ENCODE measurements at places on chromosomes 2 and 18.

GRCh38 chr2:100692906-100693305 lies 127.0 kb upstream of the NPAS2 start:
- ATAC-seq = no peak

DNA sequence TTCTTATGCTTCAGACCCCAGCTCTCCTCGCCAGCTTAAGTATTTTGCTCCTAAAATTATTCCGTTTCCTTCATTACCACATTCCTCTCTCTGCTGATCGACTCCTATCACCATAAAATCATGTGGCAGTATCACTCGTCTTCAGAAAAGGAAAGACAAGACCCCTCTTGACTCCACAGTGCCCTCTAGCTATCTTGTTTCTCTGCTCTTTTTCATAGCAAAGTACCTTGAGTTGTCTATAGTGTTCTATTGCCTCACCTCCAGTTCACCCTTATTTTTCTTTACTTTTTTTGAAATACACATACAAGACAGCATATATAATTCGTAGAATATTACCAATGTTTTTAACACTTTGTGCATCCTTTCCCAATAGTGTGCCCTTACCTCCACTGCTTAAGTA lies 273.2 kb upstream of the SIX3 start:
- ATAC-seq = no peak

DNA sequence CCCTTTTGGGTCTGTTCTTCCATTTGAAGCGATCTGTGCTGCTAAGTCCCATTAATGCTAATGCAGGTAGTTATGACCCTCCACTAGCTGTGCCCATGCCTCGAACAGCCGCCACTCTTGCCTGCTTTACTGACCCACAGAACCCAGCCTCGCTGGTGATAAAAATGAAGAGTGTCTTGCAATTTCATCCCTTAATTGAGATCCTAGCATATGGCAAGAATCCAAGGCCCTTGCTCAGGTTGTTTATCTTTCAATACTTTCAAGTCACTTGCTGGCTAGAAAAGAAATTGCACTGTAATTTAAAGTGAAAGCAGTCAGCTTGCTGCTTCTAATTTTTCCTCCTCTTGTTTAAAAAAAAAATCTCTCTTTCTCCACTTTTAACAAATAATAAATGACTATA lies 73.6 kb downstream of the ZNF521 start:
- no peak for ATAC-seq

GRCh38 chr2:95052307-95052706 lies 26.8 kb downstream of the MAL start:
- no peak for ATAC-seq

GRCh38 chr18:6543330-6543908 lies 128.7 kb upstream of the L3MBTL4 start:
- no peak for ATAC-seq

- ATAC-seq = no peak
These were observed 164.5 kb upstream of the STON1 start for GRCh38 chr2:48365476-48365875.

- ATAC-seq = no peak
These were observed 319.8 kb upstream of the GULP1 start for GRCh38 chr2:187971893-187972292.

GRCh38 chr2:86330001-86330400 lies 7.4 kb downstream of the REEP1 start:
- no peak for ATAC-seq

DNA sequence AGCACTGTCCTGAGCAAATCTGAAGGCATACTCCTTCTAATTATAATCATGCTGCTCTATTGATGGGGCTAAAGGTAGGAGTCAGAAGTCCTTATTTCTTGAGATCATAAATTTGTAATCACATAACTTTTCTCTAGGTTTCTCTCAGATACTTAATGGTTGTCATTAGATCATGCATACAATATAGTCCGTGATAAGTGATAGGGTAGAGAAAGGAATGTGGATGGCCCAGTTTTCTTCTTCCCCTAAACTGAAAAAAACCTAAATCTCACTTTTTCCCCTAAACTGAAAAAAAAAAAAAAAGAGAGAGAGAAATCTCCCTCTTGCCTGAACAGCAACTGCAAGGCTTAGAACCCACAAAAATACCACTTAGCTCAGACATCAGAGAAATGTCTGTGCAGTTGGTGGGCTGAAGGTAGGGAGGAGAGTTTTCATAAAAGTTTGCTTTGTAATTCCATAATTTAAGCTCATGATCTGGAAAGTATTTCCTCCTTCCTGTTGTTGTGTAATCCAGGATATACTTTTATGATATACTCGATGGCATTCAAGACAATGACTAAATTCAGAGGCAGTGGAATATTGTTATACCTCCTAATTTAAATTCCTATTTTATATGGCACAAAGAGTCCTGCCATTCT lies 79.3 kb upstream of the ITPRID2 start:
- ATAC-seq = no peak

DNA sequence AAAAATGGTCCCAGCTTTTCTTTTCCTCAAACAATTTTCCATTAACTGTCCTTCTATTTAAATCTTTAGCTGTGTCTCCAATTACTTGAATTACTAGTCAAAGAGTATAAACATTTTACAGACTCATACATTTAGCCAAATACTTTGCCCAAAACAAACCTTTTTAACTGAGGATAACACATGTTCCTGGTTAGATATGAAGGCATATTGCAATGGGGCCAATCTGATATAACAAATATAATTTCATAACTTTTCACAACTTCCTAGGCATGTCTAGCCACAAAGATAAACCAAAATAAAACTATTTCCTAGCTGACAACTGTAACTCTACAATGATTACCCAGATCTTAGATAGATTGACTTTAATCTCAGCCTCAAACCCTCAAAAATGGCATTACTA lies 247.5 kb upstream of the ZNF521 start:
- ATAC-seq = no peak

DNA sequence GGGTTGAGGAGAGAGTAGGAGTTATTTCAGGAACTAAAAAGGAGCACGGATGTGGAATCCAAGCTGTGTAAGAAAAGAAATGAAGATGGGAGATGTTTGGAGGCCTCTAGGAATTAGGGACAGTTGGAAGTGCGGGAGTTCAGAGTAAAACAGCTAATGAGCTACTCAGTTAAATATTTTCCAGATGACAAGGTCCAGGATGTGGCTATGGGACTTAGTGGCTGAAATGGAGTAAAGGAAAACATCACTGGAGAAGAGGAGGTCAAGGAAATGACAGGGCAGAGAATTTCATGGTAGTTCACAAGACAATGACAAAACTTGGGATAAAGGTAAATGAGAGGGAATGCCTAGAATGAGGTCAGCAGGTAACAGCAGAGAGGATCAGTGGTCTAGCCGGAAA lies 13.0 kb downstream of the GPR155 start:
- no peak for ATAC-seq

DNA sequence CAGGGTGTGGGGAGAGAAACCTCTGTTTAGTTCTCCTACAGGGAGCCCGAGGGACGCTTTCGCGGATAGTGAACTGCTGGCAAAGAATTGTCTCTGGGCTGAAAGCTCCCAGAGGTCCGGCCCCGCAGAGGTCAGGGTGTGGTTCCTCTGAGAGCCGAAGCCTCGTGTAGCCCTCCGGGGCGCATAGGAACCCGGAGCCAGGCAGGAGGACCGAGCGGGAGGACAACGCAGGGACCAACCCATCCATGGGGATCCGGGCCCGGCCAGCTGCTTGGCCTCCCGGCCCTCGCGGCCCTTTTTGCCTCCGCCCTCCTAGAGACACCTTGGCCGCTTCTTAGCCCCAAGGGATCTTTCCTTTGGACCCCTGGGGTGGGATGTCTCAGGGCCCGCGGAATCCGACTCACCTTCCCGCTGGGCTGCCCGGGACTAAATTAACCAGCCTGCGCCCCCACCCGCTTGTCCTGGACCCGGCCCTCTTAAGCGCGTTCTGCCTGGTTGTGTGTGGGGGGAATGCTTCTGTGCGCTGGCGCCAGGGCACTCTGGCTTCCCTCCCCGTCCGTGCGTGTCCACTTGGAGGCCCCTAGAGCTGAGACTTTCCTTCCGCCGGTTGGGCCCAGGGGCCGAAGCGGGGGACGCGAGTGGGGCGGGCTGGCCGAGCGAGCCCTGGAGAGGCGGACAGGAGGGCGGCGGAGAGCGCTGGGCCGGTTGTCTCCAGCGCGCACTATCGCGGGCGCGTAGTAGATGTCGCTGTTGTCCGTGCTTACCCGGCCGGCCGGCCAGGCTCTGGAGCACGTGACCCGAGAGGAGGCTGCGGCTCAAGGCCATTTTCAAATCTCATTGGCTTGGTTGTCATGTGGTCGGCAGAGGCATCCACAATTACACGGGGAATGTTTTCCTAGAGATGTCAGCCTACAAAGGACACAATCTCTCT lies at the start of gene HOXD10:
TSS of gene HOXD10 (plus strand) at position 896 of the 931 bp plus-strand sequence. CDS start 56 bp downstream, outside the sequence.
- ATAC-seq = no peak

DNA sequence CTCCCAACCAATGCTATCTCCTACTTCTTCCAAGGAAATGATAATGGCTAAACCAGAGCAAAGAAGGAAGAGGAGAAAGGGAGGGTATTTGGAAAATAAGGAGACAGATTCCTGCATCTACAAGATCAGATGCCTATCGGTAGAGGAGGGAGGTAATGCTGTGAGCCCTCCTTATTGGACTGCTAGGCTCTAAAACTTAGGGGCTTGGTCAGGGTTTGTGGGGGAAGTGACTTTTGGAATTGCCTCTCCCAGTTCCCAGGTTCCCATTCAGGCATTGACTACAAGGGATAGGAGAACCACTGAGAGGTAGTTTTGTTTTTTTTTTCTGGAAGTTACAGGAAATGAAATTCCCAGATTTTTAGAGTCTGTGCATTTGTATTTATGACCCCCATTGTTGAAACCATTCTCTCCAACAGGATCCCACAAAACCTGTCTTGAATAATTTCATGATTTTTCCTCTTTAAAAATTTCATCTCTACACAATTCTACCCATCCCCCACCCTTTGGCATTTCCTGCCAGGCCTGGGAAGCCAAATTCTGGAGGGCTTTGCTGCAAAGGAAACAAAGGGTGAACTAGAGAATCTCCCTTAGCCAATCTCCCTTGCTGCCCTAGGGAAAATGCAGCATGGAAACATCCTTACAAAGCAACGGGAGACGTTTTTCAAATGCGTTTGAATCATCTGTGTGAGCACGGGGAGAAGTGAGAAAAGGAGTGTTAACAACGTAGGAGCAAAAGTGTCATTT lies 282.1 kb upstream of the EPAS1 start:
- ATAC-seq = no peak

GRCh38 chr18:9901377-9901776 lies 12.4 kb upstream of the VAPA start:
- ATAC-seq = no peak

DNA sequence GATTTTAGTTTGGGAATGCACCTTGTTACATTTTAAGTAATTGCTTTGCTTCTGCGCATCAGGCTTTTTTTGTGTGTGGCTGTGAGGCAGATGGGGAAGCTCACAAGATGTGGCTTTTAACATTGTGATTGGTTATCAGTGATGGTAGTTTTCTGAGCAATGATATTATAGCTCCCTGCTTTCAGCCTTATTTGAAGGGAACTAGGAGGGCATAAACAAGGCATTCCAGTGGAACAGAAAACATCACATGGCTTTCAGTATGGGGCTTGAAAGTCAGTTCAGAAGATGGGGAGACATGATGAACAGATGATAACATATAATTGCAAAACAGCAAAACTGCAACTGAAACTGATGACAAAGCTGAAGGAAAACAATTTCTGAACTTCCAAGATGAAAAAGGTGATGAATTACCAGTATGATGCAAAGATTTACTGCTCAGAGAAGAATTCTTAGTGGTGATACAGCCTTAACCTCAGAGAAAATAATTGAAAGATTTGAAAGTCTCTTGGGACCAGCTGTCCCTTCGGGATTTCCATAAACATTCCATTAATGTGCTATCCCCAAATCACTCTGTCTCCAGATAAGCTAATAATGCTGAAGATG lies 439.7 kb downstream of the RND3 start:
- ATAC-seq = no peak

- no peak for ATAC-seq
These were observed 5.0 kb upstream of the OSR1 start for GRCh38 chr2:19363474-19363778.

GRCh38 chr2:96756788-96757476 lies 3.8 kb upstream of the CNNM4 start:
- ATAC-seq = no peak

DNA sequence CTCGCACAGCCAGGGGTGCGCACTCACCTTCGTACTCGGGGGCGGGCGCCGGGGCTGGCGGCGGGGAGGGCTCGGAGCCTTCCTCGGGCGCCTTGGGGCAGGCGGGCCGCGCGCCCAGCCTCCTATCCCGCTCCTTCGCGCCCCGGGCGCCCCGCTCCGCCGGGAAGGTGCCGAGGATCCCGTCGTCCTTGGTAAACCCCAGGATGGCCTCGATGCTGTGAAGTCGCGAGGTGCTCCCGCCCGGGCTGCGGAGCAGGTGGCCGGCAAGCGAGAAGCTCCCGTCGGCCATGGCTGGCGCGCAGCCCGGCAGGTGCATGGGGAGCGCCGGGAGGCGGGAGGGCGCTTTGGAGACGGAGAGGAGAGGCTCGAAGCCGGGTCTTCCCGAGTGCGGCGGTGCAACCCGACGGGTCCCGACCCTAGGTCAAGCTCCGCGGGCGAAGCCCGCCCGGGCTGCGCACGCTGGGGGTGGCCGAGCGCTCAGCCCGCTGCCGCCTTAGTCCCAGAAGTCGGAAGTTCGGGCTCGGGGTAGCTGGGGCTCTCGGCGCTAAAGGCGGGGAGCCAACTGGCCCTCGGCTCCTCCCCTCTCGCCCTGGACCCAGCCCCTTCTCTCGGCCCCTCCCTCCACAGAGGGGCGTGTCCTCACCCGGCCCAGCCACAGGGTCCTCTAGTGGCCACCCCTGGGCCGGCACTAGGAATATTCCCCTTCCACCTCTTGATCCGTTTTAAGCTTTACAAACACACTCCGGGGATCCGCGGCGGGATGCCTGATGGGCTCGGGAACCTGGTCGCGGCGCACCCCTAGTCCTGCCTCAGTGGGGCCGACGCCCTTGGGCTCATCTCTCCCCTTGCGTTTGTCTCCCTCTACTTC lies at the start of gene RAX:
TSS of gene RAX (minus strand) at position 564 of the 868 bp plus-strand sequence. CDS start at position 316, 248 bp downstream.
- peak; percentile 35 for ATAC-seq

DNA sequence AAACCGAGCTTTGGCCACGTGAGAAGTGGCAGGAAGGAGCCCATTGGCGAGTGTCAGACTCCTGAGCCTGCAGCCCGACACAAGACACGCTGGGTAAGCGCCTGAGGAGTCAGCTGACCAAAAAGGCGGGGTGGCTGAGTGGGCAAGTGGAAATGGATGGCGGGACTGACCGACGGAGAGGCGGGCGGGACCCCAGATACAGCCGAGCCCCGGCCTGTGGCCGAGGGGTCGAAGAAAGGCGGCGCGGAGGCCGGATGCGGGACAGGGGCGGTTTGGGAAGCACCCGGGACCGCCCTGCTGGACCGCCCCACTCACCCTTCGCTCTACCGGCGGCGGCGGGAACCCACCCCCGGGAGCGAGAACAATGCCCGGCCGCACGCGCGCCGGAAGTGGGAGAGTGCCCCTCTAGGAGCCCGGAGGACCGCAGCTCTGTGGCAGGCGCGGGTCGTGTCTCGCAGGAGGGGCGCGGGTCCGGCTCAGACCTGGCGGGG lies 22.8 kb downstream of the ZSCAN30 start:
- ATAC-seq = peak; percentile 76
